ENCODE measurements at places on chromosomes 1 and 21.

DNA sequence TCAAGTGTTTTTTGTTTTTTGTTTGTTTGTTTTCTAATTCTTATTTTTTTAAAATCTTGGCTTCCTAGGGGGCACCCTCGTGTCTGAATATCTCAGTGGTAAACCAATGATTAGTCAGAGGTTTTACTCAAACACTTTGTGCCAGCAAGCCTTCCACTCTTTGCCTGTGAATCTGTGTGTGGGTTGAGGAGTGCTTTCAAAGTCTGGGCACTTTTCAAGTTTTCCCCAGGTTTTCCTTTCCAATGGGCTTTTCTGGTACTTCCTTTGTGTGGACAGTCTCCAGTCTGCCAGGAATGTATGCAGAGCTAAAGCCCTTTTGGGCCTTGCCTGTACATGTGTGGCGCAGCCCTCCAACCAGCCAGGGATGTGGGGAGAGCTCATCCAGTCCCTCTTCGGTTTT, 9.7 kb upstream of the PPIE start:
- DNase-seq, result no peak

- DNase-seq, result no peak
These were observed 105.6 kb downstream of the MIS18A start for GRCh38 chr21:32173121-32173724.

DNA sequence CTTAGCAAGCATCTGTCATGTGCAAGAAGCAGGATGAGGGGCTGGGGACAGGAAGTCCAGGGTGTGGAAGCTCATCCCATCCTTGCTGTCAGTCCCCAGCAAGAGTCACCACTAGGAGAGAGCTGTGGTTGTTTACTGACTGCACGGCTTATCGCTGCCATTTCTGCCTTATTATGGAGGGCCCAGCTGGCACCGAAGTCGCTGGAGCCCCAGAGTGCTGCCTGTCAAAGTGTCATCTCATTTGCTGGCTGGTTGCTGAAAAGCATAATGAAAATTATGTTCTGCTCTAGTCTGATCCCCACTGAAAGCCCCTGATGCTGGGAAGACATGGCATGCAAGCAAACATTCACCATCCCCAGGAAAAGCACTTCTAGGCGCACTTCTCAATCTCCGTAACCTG, 642.7 kb downstream of the NPHP4 start:
- no peak for DNase-seq

DNA sequence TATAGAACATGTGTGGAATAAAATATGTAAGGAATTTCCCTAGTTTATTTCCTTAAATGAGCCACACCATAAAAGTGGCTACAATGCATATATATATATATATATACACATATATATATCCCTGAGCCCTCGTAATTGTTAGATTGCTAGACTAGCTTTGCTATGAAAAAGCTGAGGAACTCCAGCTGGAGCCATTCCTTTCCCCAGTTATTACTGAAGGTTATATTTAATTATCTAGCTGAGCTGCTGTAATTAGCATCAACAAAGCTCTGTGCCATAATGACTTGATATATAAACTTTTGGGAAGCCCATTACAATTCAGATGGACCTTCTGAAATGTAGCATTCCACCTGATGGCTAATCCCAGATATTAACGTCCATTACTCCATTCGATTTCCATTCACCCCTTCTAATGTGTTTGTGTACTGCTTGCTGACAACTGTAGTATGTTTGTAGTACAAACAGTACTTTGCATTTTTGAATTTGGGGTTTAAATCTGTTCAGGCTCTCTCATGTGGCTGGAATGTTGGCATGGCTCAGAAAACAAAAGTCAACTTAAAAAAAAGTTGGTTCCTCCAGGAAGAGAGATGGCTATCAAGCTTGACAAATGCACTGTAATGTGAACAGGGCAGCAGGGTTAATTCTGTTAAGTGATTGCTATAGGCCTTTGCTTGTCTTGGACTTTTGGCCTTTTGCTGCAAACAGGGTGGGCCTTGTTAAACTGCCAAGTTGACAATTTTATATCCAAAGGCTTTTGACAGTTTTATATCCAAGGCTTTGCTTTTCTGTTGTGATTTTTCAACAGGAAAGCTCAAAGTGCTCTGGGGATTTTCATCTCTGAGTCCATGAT, 170.0 kb downstream of the LTN1 start:
- DNase-seq, result peak; percentile 56

- no peak for DNase-seq
These were observed 3.1 kb upstream of the KCNE2 start for GRCh38 chr21:34360488-34361241.

DNA sequence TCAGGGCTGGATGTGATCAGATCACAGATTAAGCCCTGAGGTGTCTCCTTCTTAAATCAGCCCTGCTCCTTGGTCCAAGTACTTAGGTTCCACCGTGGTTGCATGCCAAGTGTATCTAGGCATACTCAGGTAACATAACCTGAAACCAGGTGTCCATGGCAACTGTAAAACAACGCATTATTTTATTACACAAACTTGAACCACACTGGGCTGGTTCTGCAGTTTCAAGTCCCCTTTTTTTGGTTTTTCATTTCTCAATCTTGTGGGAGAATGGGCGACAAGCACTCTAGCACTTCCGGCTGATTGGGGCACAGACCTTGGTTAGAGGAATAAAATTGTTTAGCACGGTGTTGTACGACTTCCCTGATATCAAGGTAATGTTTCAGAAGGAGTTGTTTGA, 65.2 kb downstream of the GBP6 start:
- DNase-seq, result no peak

GRCh38 chr21:44456915-44457736, 1.8 kb downstream of the LRRC3 start:
- DNase-seq, result no peak

- DNase-seq, result no peak
These were observed 19.5 kb downstream of the SUSD4 start for GRCh38 chr1:223344491-223344890.

Measured in eye (tissue), 1 donor.